Activated CD4-positive, alpha-beta T cell treated with anti-CD3 and anti-CD28 coated beads, Interleukin-2, amount 10 ng/mL, durations not matched to agents 7 days and 5 days (primary cell): ENCODE measurements at places on chromosomes 16 and 17. TPM values are rescaled to one million over a fixed set of nuclear protein-coding genes. Genes with fewer than 3 reads are reported as not detected.
A peak's percentile ranks its signal among the peaks of the same experiment; 100 is the strongest.

KRT15 gene
- not detected for total RNA-seq

- no peaks in the 10 kb centered on the region for H3K36me3 ChIP-seq
- H3K27ac ChIP-seq = no peak overlapping the region
- peaks cover 8% of the 10 kb centered on the region for H3K27me3 ChIP-seq
- H3K4me1 ChIP-seq = no peaks in the 10 kb centered on the region
- DNase-seq = no peak
- H3K4me3 ChIP-seq = no peak overlapping the region
Observed at GRCh38 chr16:58442547-58442946, 50.3 kb downstream of the GINS3 start.

CALB2 gene
- not detected for total RNA-seq

GRCh38 chr16:55567382-55567781, 898 bp downstream of the CAPNS2 start:
- H3K4me3 ChIP-seq = no peak overlapping the region
- DNase-seq = no peak
- no peaks in the 10 kb centered on the region for H3K36me3 ChIP-seq
- H3K27ac ChIP-seq = no peak overlapping the region

DNA sequence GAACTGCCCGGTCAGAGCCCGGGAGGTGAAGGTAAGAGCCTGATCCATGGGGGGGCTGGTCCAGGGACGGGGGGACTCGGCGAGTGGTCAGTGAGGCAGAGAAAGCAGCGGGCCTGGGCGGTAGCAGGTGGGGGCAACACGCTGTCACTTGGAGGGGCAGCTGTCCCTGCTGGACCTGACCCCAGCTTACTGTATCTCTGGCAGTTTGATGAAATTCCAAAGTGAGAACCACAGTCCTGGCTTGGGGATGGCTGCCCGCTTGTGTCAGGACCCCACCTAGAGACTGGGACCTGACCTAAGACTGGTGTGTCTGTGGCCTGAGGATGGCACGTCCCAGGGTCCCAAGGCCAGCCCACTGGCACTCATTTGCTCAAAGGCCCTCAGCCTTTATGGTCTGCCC, 35.1 kb upstream of the KSR1 start:
- DNase-seq = no peak
- H3K4me1 ChIP-seq = no peaks in the 10 kb centered on the region
- no peaks in the 10 kb centered on the region for H3K36me3 ChIP-seq
- H3K27me3 ChIP-seq = no peaks in the 10 kb centered on the region
- no peak overlapping the region for H3K27ac ChIP-seq
- no peak overlapping the region for H3K4me3 ChIP-seq

KRT39 gene
- total RNA-seq = not detected

TBC1D26 gene
- not detected for total RNA-seq

NOD2 gene
- 3.8 TPM for total RNA-seq

DNA sequence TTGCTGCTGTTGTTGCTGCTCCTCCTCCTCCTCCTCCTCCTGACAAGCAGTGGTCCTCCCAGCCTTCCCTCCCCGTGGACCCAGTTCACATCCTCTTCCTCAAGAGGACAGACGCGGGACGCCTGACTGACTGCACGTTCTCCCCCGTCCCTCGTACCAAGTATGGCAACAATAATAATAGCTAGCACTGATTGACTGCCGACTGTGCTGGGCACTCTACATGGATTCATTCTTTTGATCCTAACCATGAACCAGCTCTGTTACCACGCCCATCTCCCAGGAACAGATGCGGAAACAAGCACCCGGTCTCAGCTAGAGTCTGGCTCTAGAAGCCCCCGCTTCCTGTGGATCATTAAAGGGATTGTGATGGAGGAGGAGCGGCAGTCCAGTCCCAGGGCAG, 78.0 kb downstream of the GNAO1 start:
- peaks cover 12% of the 10 kb centered on the region for H3K27me3 ChIP-seq
- no peak overlapping the region for H3K4me3 ChIP-seq
- peak overlapping the region; percentile 20 for H3K27ac ChIP-seq
- no peak for DNase-seq

ODAD4 gene
- total RNA-seq = 0.40 TPM

GRCh38 chr17:81209141-81209540, 13.6 kb downstream of the CEP131 start:
- H3K36me3 ChIP-seq = no peaks in the 10 kb centered on the region
- no peaks in the 10 kb centered on the region for H3K4me1 ChIP-seq
- DNase-seq = no peak
- no peak overlapping the region for H3K27ac ChIP-seq
- H3K27me3 ChIP-seq = no peaks in the 10 kb centered on the region

RNU2-1 gene
- 5,823 TPM for total RNA-seq

GRCh38 chr17:28716740-28717577, 709 bp downstream of the RAB34 start:
- H3K27ac ChIP-seq = no peak overlapping the region
- H3K4me3 ChIP-seq = peak overlapping the region; percentile 60
- peaks cover 36% of the 10 kb centered on the region for H3K4me1 ChIP-seq
- DNase-seq = no peak
- H3K36me3 ChIP-seq = peaks cover 20% of the 10 kb centered on the region

FAM20A gene
- not detected for total RNA-seq

DGKE gene
- 24.6 TPM for total RNA-seq

HAPSTR1 gene
- 55.0 TPM for total RNA-seq

AGRP gene
- not detected for total RNA-seq

- no peak overlapping the region for H3K27ac ChIP-seq
- no peak for DNase-seq
- no peak overlapping the region for H3K4me3 ChIP-seq
- no peaks in the 10 kb centered on the region for H3K4me1 ChIP-seq
- no peaks in the 10 kb centered on the region for H3K27me3 ChIP-seq
Observed at GRCh38 chr16:78939597-78939996, 660.9 kb downstream of the MAF start.

GRCh38 chr16:674968-675883, at the start of gene RHBDL1:
Gene RHBDL1 (plus strand): TSS chr16:675671. CDS start chr16:675791, 120 bp downstream.
- no peak within 1 kb of the TSS for H3K4me3 ChIP-seq
- no peak for DNase-seq
- H3K27ac ChIP-seq = no peak within 1 kb of the TSS
- H3K27me3 ChIP-seq = peaks cover 3% of the 10 kb centered on the region
- H3K36me3 ChIP-seq = peaks cover 5% of the 10 kb centered on the region

DNA sequence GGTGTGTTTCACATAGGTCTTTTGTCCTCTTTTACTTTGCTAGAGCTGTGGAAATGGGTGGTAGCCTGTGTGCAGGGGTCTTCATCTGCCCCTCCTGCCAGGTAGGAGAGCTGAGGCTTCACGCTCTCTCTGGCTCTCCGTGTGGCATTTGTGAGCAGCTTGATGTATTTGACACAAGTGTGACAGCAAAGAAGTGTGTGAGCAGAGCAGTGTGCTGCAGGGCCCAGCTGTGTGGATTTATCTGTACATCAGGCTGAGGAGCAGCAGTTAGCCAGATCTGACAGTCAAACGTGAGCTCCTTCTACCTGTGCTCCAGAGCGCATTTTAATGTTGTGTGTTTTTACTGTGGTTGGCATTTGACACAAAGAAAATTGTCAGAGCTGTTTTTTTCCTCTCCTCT, 101.8 kb downstream of the FTO start:
- H3K4me1 ChIP-seq = no peaks in the 10 kb centered on the region
- H3K27ac ChIP-seq = no peak overlapping the region
- no peak for DNase-seq
- H3K27me3 ChIP-seq = no peaks in the 10 kb centered on the region

GRCh38 chr17:77941004-77941403, 17.5 kb upstream of the TNRC6C start:
- no peaks in the 10 kb centered on the region for H3K36me3 ChIP-seq
- no peak overlapping the region for H3K4me3 ChIP-seq
- no peak overlapping the region for H3K27ac ChIP-seq
- DNase-seq = no peak

DNA sequence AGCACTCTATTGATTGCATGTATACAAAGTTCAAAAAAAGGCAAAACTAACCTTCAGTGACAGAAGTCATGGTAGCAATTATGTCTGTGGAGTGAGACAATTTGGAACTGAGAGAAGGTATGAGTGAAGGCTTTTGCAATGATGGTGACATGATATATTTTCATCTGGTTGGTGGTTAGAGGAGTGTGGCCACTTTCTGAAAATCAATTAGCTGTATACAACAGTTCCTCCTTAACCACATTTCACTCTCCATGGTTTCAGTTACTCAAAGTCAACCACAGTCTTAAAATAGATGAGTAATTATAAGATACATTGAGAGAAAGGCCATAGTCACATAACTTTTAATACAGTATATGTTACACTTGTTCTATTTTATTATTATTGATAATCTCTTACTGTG, 26.2 kb downstream of the ADAMTS18 start:
- DNase-seq = no peak
- H3K27me3 ChIP-seq = peaks cover 3% of the 10 kb centered on the region
- no peaks in the 10 kb centered on the region for H3K4me1 ChIP-seq
- no peaks in the 10 kb centered on the region for H3K36me3 ChIP-seq
- no peak overlapping the region for H3K4me3 ChIP-seq

- H3K4me3 ChIP-seq = peak within 1 kb of the TSS; percentile 55
Observed at GRCh38 chr17:49995055-49995738, at the start of gene DLX3. Gene DLX3 (minus strand): TSS chr17:49995224. CDS start chr17:49994998, 226 bp downstream.

DNA sequence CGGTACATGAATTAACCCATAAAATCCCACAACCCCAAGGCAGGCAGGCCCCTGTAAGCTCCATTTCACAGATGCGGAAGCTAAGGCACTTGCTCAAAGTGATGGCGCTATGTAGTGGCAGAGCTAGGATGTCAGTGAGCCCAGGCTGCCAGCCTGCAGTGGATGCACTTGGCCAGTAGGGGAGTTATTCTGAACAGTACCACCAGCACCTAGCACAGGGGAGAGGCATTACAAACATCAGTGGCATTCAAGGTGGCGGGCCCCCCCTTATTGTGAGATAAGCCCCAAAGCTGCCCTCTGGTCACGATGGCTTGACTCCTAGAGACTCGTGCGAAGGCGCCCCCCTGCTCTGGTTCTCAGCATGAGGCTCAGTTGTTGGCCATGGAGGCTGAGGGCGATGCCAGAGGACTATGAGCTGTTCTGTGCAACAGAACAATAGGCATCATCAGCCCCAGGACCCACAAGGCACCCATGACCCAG, 33.8 kb downstream of the GTF3C1 start:
- no peaks in the 10 kb centered on the region for H3K27me3 ChIP-seq
- H3K36me3 ChIP-seq = peaks cover 17% of the 10 kb centered on the region
- no peak overlapping the region for H3K27ac ChIP-seq
- H3K4me3 ChIP-seq = no peak overlapping the region
- H3K4me1 ChIP-seq = no peaks in the 10 kb centered on the region
- peak; percentile 40 for DNase-seq

DNA sequence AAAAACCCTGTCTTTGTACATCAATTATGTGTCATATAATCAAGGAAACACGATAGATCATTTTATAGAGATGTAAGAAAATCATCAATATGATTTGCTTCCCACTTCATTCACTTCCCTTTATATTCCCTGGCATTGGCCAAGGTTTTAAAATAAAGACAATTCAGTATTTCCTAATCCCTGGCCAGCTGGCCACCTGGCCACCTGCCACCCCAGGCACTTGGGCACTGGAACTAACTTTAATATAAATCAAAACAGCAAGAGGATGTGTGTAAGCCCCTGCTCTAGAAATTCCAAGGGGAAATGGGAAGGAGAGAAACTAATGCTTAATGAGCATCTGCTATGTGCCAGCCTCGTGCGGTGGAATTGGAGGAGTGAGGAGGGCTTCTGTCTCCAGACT, 58.6 kb upstream of the TOB1 start:
- no peaks in the 10 kb centered on the region for H3K36me3 ChIP-seq
- peaks cover 15% of the 10 kb centered on the region for H3K27me3 ChIP-seq
- no peak for DNase-seq
- no peak overlapping the region for H3K27ac ChIP-seq
- no peak overlapping the region for H3K4me3 ChIP-seq

GRCh38 chr17:59221159-59221847, 992 bp downstream of the GDPD1 start:
- H3K27ac ChIP-seq = peak overlapping the region; percentile 94
- peak; percentile 8 for DNase-seq
- H3K36me3 ChIP-seq = peaks cover 6% of the 10 kb centered on the region

DNA sequence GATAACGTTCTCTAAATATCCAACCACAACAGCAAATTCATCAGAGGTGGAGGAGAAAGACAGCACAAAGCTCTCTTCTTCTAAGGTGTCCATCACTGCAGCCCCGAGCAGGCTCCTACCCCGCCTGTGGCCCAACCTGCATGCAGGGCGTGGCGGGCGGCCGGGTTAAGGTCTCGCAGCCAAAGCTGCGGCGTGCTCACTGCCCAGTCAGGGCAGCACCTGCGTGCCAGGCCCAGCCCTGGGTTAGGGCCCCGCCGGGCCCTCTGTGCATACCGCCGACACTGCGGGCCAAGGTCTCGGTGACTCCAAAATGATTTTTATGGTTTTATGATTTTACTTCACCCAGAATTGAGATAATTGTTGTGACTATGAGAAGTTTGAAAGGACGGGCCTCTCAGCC, 57.8 kb downstream of the FOXK2 start:
- H3K27ac ChIP-seq = no peak overlapping the region
- H3K27me3 ChIP-seq = no peaks in the 10 kb centered on the region
- DNase-seq = no peak
- peaks cover 20% of the 10 kb centered on the region for H3K36me3 ChIP-seq
- H3K4me3 ChIP-seq = no peak overlapping the region

DNA sequence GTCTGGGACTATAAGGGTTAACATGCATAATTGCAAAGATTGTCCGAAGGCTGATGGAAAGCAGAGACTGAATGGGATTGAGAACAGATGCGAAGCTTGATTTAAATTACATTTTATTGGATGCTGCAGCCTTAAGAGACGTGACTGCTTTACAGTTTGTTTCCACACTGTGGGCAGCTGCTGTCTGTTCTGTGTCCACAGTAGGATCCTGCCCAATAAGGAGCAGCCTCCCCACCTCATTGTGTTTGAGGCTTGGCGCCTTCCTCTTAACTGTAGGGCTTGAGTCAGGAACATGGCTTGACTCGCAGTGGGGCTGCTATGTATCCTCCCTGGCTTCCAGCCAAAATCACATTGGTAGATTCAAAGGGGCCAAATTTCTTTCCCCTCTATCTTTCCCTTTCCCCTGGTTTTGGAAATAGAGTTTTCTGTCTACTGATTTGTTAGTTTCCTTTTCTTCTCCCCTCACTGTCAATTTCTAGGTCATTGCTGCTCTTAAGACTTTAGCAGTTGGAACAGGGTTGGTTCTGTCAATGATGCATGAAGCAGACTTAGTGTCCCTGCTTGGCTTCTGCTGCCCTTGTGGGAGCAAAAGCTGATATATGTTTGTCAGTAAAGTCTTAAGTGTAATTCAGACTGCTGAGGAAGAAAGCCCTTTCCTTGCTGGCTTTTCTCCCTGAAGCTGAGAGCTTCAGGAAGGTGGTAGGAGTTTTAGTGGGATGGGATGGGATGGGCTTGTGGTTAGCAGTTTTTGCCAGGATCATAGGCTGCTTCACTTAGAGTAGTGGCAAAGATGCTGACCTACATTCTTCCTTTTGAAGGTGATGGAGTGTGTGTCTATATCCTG, 5.0 kb upstream of the RARA start:
- peaks cover 19% of the 10 kb centered on the region for H3K4me1 ChIP-seq
- no peaks in the 10 kb centered on the region for H3K27me3 ChIP-seq
- no peak for DNase-seq
- no peak overlapping the region for H3K27ac ChIP-seq
- H3K36me3 ChIP-seq = peaks cover 36% of the 10 kb centered on the region

GRCh38 chr16:88784074-88784855, 755 bp downstream of the PIEZO1 start:
- peaks cover 48% of the 10 kb centered on the region for H3K4me1 ChIP-seq
- H3K27me3 ChIP-seq = no peaks in the 10 kb centered on the region
- H3K4me3 ChIP-seq = peak overlapping the region; percentile 79

- no peak for DNase-seq
- no peaks in the 10 kb centered on the region for H3K27me3 ChIP-seq
- H3K4me1 ChIP-seq = peaks cover 16% of the 10 kb centered on the region
- H3K36me3 ChIP-seq = peaks cover 14% of the 10 kb centered on the region
- H3K4me3 ChIP-seq = no peak overlapping the region
Observed at GRCh38 chr17:79078476-79079190, 4.0 kb downstream of the ENGASE start.

- no peaks in the 10 kb centered on the region for H3K36me3 ChIP-seq
- H3K4me3 ChIP-seq = no peak overlapping the region
- no peak for DNase-seq
Observed at GRCh38 chr17:31052187-31052889, 42.4 kb upstream of the NF1 start.

SDR42E2 gene
- total RNA-seq = not detected
